ENCODE measurements at places on chromosomes 13 and 19.

DNA sequence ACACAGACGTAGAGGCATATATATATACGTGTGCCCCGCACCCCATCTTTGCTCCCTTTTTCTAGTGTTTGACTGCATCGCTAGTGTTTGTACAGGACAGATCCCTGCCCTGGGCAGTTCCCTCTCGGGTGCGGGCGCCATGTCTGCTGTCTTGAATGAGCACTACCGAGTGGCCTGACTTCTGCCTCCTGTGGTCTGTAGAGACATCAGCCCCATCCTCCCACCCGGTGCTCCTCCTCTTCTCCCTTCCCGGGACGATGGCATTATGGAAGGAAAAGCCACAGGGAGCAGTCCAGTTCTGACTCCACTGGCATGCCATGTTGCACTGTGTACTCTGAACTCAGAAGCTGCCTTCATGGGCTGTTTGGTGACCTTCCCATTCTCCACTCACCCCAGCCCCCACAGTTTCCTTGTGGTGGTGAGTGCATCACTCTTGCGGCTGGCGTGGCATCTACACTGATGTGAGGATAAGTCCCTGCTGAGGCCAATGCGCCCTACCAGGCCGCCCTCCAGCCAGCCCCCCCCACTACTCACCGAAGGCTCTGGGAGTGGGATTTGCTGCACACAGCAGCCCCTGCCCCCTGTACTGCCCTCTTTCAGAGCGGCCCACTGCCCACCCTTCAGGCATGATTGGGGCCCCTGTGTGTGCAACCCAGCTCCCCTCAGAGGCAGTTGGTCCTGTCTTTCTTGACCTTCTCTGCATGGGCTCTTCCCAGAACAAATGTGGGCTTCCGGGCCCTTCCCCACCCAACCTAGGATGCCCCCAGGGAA, 25.2 kb downstream of the TDRD12 start:
- no peak for DNase-seq

- peak; percentile 46 for DNase-seq
Observed at GRCh38 chr19:14731200-14731599, 41.4 kb downstream of the ZNF333 start.

DNA sequence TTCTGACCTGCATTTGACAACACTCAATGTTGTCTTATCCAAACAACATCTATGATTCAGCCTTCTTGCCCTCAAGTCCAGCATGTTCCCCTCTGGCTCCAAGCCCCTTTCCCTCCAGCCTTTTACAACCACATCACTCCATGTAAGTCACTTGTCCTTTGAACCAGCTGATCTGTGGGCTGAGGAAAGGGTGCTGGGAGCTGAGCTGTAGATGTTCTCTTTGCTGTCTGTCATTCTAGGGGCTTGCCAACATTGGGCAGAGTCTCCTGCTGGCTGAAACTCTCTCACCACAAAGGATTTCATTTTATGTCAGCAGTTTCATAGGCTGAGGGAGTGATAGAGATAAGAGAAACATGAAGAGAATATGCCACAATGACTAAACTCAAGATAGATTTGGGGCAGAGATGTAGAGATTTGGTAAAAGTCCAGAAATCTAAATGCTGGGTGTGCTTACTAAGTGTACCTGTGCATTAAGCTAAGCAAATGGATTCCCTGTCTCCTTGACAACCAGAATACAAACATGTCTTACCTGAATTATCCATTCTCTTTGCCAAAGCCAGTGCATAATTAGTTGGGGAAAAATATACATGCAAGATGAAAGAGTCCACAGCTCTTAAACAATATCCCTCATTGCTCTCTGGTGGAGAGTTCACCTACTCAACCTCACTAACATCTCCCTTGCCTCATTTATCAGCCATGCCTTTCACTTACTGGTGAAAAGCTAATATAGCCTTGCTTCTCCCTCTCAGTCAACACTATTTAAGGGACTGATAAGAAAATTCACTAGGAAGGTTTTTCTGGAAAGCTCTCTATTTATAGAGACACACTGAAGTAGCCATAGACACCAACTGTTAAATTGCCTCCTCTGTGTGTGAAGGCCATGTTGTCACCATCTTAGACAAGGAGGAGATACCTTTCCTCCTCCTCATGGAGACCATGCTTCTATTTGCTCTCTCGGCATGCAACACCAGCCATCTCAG, 175.5 kb upstream of the SERP2 start:
- no peak for DNase-seq

DNA sequence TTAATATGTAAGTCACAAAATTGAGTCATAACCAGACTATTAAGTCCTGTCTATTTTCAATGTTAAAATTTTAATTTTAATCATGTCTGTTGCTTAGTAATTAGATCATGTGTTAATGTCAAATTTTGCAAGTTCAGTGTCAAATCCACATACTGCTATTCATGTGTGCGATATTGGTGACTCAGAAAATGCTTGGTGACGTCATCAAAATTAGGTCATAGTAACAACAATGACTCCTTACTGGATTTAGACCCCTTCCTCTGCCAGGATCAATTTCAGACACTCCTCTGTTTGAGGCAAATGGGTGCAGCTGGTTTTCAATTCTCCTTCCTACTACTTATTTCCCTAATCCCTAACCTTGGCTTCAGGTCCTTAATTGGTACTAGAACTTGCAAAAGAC, 1394.3 kb upstream of the SLC10A2 start:
- DNase-seq: no peak

GRCh38 chr19:35755131-35755549, 1.7 kb downstream of the HSPB6 start:
- no peak for DNase-seq

GRCh38 chr13:42865768-42866102, 84.4 kb downstream of the FAM216B start:
- DNase-seq: no peak

GRCh38 chr13:59301174-59301567, 862.6 kb downstream of the DIAPH3 start:
- no peak for DNase-seq

GRCh38 chr13:110186231-110186855, 120.6 kb downstream of the COL4A1 start:
- DNase-seq: no peak

- no peak for DNase-seq
Observed at GRCh38 chr19:49533551-49534488, 6.0 kb downstream of the RCN3 start.

GRCh38 chr13:82627183-82627582, 1255.1 kb downstream of the SLITRK1 start:
- DNase-seq: no peak

DNA sequence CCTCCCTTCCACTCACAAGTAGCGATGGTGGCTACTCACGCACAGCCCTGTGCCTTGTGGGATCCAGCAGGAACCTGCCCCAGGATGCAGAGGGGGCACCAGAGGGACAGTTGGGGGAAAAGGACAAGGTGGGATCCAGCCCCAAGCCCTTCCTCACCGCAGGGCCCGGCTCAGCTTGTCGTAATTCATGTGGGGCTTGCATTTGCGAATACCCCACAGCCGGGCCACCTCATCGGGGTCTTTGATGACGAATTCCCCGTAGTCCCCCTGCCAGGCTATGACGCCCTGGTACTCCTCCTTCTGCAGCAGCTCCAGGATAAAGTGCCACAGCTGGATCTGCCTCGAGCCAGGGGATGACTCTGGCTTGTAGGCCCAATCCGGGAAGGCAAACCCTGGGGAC, 18.5 kb downstream of the ERFL start:
- DNase-seq: peak; percentile 23

GRCh38 chr19:33192010-33192409, 2.1 kb upstream of the LRP3 start:
- no peak for DNase-seq

GRCh38 chr13:47044842-47045241, 148.0 kb upstream of the HTR2A start:
- DNase-seq: no peak

DNA sequence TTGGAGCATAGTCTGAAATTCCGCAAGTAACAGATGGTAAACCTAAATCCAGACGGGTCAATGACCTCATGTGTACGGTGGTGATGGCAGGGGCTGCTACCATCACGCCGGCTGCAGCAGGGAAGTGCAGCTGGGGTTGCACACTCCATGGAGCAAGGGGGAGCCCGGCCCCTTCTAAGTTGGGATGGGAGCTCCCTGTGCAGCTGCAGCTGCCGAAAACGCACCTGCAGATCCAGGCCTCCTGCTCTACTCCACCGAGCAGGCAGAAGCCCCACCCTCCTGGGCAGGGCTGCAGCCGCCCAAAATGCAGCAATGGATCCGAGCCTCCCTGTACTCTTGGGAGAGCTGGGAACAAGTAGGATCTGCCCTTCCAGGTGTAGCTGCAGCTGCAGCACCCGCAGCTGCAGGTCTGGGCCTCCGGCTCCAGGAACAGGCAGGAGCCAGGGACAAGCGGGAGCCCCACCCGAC, 25.5 kb downstream of the KBTBD6 start:
- no peak for DNase-seq

DNA sequence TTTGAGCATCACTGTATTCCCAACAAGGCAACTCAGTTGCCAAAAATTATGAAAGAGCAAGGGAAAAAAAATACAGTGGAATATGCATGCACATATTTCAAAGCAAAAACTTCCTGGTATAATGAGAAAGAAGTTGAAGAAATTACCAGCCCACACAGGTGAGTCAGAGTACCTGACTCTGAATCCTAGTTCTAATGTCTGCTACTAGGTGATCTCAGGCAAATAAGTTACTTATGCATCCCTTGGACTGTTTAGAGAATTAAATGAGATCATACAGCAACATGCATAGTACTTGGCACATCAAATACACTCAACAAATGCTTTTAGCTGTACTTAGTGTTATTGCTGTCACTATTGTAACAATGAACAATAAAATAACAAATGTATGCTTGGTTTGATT, 144.9 kb downstream of the MIPEP start:
- no peak for DNase-seq

- no peak for DNase-seq
Observed at GRCh38 chr13:35787937-35788336, 311.4 kb upstream of the MAB21L1 start.

- no peak for DNase-seq
Observed at GRCh38 chr19:10797541-10798256, 38.3 kb downstream of the TMED1 start.

- DNase-seq: no peak
Observed at GRCh38 chr19:31292639-31293185, 56.5 kb downstream of the TSHZ3 start.

DNA sequence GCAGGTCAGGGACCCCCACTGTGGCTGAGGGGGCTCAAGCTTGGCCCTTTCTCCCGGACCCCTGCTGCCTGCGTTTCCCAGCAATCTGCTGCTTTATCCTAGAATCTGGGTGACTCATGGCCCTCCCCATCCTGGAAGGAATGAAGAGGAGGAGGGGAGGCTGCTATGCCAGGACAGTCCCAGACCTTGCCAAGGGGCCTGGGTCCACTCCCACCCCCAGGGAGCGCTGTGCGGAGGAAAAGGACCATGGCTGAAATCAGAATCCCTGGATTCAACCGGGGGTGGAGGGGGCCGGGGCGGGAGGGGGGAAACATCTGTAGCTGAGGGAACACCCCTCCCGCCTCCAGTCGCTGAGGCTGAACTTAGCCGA, 20.5 kb downstream of the ZNF114 start:
- DNase-seq: peak; percentile 43

GRCh38 chr13:99477493-99477892, 23.8 kb upstream of the TM9SF2 start:
- DNase-seq: no peak

- DNase-seq: peak; percentile 19
Observed at GRCh38 chr13:74250738-74251190, 116.6 kb upstream of the KLF12 start.

- no peak for DNase-seq
Observed at GRCh38 chr13:94395860-94396259, 83.6 kb downstream of the DCT start.

- no peak for DNase-seq
Observed at GRCh38 chr13:98458431-98458830, 118.5 kb downstream of the STK24 start.

- no peak for DNase-seq
Observed at GRCh38 chr19:7247155-7247554, 47.1 kb downstream of the INSR start.

- DNase-seq: no peak
Observed at GRCh38 chr19:11373885-11374432, 507 bp upstream of the SWSAP1 start.

GRCh38 chr13:30431269-30431940, 9.1 kb downstream of the UBE2L5 start:
- no peak for DNase-seq

- DNase-seq: no peak
Observed at GRCh38 chr19:34678085-34678412, 571 bp downstream of the ZNF302 start.
